ENCODE measurements at places on chromosomes 2 and 18. TPM values are rescaled to one million over a fixed set of nuclear protein-coding genes. Genes with fewer than 3 reads are reported as not detected.

DNA sequence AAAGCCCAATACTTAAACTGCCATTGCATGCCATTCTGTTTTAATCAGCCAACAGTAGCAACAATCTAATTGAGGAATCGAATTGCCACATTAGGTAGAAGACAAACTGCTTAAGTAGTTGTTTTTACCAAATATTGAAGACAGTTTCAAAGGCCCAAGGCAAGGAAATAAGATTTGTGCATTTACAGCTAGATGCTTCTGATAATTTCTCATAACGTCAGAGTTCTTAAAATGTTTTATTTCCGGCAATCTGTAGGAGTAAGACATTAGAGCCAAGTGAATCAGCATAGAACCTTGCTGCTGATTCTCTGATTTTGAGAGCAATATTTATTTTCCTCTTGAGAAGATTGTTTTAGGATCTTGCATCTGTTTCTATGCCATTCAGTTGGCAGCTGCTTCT lies 174.3 kb downstream of the RBM43 start:
- no peak for DNase-seq

GRCh38 chr2:231926761-231927565 lies 767 bp upstream of the NPPC start:
- DNase-seq: no peak

- DNase-seq: no peak
These were observed 164.7 kb downstream of the GRB14 start for GRCh38 chr2:164456619-164457018.

Gene CAPN14
- 0.13 TPM for total RNA-seq

DNA sequence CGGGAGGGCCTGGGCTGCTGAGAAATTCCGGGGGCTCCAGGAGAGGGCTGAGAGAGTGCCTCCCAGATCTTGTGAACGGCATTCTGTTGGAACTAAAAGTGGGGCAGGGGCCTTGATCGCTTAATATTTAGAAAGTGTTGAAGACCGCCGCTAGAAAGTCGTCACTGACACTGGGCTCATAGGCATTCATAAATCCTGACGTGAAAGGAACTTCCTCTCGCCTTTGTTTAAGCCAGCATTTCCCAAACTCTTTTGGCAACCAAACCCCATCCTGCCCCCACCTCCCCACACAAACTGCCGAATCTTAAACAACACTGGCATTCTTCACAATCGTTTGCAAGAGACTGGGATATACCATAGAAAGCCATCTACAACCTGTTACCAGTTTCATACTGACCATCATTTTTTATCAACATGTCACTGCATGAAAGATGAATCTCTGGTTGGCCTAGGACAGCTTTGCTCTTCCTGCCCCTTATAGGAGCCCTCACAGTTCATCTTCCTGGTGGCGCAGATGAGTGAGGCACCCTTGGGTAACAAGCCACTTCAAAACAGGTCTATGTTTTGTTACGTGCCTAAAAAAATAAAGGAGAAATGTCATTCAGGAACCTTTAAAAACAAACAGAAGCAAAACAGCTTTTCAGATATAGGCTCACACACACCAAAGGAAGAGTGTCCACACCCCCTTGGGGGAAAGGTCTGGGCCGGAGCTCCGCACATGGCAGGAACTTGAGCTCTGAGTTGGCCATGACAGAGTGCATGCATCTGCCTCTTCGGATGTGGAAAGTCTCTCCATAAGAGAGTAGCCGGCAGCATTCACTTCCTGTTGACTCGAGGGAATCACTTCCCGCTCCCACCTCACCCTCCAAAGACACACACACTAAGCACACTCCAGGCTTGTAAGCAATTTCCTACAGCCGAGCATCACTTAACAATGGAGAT lies 13.0 kb downstream of the MTERF4 start:
- no peak for DNase-seq

Gene CROCC2
- total RNA-seq: not detected

Gene CYRIA
- total RNA-seq: 16.8 TPM

- DNase-seq: no peak
These were observed 70.0 kb upstream of the NDUFV2 start for GRCh38 chr18:9032519-9032918.

DNA sequence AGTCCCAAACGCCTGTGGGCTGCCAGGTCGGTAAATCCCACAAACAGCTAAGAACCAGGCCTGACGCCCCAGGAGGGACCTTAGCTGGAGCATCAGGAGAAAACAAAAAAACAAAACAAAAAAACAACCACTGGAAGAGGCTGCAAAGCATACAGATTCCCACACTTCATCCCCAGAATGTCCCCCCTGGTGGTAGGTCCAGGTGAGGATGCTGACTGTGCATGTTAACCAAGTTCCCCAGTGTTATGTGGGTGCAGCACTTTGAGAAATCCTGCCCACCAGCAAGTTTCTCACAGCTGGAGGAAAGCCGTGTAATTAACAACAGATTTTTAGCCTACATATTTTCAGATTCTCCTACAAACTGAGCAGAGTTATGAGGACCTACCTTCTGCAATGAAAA lies 15.1 kb downstream of the ST3GAL5 start:
- no peak for DNase-seq

DNA sequence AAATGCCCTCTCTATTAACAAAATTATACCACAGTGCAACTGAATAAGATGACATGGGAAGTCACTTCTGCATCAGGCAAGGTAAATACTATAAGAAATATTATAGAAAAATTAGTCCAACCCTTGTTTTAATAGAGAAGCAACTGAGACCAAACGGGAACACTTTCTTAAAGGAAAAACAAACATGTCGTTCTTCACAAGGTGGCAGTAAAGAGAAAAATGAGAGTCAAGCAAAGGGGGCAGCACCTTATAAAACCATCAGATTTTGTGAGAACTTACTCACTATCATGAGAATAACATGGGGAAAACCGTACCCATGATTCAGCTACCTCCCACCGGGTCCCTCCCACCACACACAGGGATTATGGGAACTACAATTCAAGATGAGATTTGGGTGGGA lies 481.7 kb upstream of the CRIM1 start:
- DNase-seq: no peak

GRCh38 chr2:20526160-20526559 lies 79.3 kb downstream of the RHOB start:
- no peak for DNase-seq

DNA sequence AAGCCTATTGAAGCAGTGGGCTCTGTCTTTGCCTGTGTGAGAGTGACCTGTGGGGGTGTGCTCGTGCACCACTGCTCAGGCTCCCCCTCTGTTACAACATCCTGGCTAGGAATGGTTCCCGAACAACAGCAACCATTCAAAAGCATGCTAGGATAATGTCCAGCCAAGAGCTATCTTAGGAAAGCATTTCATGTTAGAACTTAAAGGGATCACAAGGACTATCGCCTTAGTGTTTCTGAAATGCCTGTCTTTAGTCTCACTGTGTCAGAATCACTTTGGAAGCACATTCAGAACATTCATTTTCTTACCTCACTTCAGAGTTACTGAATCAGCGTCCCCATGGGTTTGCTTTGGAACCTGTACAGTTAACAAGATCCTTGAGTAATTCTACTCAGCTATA lies 134.9 kb upstream of the DSEL start:
- DNase-seq: no peak

Gene MFSD2B
- total RNA-seq: not detected

Gene IKZF2
- total RNA-seq: 11.6 TPM

Gene CRYGD
- not detected for total RNA-seq

GRCh38 chr2:168758970-168759820 lies 43.2 kb upstream of the NOSTRIN start:
- no peak for DNase-seq

GRCh38 chr18:61847164-61847791 lies 45.5 kb downstream of the RNF152 start:
- DNase-seq: no peak

- no peak for DNase-seq
These were observed 29.0 kb upstream of the EPAS1 start for GRCh38 chr2:46268196-46268595.

All from psoas muscle (tissue), 8 donors.